ENCODE measurements at places on chromosomes 2 and 18.

- DNase-seq, result no peak
Measured at GRCh38 chr2:168622559-168622958, 166.5 kb downstream of the CERS6 start.

DNA sequence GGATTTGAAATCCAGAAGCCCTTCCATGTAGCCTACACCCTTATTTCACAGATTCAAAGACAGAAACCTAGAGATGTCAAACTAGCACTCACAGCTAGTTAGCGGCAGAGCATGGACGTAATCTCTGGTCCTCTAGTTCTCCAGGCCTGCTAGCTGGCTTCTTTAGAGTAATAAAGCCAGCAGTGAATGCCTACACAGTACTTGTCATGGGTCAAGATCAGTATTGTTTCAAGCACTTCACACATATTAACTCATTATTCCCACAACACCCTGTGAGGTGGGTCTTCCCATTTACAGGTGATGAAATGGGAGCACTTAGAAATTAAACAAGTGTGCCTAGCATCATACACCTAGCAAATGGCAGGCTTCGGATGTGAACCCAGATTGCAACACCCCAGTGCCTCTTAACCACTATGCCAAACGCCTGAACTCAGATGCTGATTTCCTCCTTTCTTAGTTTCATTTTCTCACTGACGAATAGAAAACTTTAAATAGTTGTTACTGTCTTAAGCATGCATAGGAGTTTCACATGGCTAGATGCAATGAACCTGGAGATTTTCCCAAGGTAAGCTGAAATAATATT lies 14.5 kb upstream of the ZBTB14 start:
- DNase-seq, result no peak

GRCh38 chr2:197452754-197453122 lies 614 bp upstream of the COQ10B start:
- no peak for DNase-seq

DNA sequence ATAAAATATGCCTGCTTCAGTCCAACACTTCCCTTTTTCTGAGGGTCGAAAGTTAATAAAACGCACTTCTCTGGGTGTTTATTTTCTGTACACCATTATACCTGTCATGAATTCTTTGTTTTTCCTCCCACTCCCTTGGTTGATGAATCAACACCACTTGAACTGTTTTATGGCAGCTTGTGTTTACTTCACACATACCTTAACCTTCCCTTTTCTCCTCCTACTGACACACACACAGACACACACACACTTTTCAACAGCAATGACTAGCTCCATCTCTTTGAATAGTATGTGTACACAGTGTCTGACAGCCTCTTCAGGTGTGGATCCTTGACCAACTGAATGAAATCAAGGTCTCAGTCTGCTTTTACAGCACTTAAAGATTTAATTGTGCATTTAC lies 91.3 kb downstream of the SATB2 start:
- DNase-seq, result no peak

DNA sequence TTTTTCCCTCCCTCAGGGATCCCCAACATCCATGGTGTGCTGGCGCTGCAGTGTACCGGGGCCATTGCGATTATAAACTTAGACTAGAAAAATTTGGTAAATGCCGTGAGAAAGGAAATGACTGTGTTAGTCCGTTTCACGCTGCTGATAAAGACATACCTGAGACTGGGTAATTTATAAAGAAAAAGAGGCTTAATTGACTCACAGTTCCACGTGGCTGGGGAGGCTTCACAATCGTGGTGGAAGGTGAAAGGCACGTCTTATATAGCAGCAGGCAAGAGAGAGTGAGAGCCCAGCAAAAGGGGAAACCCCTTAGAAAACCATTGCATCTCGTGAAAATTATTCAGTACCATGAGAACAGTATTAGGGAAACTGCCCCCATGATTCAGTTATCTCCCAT lies 44.3 kb downstream of the NTSR2 start:
- no peak for DNase-seq

DNA sequence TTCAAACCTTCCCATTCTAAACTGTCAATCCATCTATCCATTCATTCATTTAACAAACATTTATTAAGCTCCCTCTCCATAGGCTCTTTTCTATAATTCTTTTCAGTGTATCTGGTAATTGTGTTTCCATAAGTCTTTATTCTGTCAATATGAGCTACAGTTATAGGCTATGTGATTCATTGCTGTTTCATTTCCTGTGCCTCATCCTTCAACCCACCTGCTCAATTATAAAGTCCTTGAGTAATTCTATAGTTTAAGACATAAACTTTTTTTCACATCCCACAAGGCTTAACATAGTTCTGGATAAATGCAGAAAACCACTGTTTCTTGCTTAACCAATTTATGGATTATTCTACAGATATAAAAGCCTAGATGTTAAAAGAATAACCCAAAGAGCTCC lies 84.2 kb upstream of the PIK3C3 start:
- no peak for DNase-seq

DNA sequence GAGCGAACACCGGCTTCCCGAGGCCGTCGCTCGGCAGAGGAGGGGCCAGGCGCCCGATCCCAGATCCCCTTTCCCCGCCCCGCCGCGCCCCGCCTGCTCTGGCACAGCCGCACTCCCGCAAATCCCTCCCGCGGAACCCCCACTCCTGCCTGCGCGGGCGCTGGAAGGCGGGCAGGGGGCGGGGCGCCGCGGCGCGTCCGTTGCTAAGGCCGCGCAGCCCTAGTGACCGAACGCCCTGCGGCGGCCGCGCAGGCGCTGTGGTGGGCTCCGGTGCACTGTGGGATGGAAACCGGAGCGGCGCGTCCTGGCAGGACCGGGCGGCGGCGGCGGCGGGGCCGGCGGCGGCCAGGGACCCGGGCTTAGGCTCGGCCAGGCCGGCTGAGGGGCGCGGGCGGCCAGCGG lies at the start of gene TRAF3IP1:
TRAF3IP1 (plus strand) TSS at position 273 of the 402 bp plus-strand sequence. CDS start 145 bp downstream, outside the sequence.
- peak; percentile 55 for DNase-seq

DNA sequence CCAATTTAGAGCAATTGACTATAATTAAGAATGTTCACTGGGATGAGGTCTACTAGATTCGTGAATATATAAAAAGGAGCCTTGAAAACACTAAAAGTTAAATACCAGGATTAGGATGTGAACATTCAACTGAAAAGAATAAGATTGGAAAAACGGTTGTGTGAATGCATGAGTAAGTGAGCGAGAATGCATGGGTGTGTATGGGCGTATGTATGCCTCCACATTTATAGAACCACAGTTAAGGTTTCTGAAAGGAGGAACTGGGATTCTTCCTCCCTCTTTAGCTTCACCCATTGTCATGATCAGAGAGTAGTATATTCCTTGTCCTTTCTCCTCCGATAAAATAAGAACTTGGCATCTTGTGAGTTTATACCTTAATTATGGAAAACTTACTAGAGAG lies 151.1 kb upstream of the UBE2E3 start:
- no peak for DNase-seq

DNA sequence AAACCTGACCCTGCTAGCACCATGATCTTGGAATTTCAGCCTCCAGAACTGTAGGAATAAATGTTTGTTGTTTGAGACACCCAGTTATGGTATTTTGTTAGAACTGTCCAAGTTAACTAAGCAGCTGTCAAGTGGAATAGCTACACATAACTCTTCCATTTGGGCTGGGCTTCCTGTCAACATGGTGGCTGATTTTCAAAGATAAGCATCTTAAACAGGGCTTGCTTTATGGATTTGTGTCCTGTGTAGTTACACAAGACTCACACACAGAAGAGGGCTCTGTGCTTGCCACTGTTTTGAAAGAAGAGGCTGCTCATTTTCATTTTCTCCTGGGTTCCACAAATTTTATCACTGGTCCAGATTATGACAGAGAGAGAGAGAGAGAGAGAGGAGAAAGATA lies 35.7 kb downstream of the GCG start:
- DNase-seq, result no peak

DNA sequence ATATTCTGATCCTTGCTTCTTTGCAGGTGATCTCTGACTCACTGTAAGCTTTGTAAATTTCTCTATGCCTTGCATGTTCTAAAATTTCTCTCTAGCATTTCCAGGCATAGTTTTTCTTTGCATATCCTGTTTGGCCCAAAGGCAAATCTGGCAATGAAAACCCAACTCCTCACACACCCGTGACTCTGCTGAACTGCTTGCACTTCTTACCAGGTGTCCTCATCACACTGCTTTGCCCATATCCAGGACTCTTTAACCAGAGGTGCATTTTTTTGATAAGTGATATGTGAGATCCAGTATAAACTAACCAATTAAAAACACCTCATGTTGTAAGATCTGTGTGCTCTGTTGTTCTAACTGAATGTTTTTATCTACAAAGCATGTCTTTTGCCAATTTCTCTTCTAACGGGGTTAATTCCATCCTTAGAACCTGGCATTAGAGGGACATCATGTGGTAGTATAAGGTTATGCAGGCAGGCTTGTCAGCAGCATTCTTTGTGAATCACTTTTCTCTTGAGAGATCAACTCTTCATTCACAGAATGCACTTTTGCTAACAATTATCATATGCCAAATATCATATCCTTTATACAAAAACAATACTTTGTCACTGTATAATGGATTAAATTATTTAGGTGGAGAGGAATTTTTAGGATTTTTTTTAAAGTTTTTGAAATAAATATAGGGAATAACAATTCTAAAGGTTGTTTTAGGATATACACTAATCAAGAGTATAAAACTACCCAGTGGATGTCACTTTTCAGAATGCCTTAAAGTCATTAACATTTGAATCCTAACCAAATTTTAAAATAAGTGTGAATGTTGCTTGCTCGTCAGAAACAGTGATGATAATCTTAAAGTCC lies 20.8 kb upstream of the TMX3 start:
- DNase-seq, result no peak

DNA sequence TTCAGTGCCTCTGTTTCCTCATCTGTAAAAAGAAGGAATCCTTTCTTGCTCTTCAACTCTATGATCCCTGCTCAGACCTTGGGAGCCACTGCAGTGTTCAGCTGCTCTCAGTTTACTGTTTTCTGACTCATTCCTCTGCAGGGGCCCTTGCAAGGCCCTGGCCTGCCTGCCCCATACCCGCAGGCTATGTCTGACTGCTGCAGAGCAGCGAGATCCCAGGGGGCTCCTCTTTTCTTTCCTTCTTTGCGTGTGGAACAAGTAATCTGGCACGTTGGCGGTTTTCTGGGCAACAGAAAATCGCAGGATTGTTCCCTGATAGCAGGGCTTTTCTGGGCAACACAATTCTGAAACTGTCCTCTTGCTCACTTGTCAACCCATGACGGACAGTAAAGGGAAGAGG lies 376.0 kb downstream of the DCC start:
- no peak for DNase-seq

GRCh38 chr2:143162123-143162837 lies 33.1 kb downstream of the ARHGAP15 start:
- DNase-seq, result peak; percentile 31

- no peak for DNase-seq
Measured at GRCh38 chr18:62690236-62690815, 25.0 kb upstream of the PHLPP1 start.

DNA sequence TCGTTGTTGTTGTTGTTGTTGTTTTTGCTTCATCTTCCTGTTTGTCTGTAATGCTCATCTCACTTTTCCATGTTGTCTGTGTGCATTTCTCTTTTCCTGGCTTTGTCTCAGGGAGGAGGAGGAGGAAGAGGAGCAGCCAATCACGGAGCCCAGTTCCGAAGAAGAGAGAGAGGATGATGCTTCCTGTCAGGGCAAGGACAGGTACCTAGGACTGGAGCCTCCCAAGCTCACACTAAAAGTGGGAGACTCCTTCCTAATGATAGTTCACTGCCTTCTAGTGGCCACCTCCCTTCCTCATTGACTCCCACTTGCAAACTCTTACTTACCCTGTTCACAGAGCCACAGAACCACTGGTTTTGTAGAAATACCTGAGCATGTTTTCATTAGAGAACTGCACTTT lies 179.6 kb downstream of the TPGS2 start:
- no peak for DNase-seq

GRCh38 chr2:195443926-195444325 lies 213.1 kb upstream of the SLC39A10 start:
- no peak for DNase-seq

GRCh38 chr2:97816411-97816810 lies 103.0 kb downstream of the ZAP70 start:
- no peak for DNase-seq

DNA sequence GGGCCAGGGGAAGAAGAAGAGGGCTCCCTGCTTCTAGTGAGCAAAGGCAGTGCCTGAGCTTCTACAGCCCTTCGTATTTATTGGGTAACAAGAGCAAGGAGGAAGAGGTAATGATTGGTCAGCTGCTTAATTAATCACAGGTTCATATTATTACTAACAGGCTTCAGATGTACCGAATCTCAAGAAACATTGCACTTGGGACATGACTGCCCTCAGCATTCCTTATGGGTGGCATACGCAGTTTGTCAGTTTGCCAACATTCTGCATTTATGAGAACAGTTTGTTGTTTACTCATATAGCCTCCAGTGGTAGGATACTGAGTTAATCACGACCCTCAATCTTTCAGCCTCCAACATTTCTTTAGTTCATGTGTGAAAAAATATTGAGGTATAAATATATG lies 84.5 kb downstream of the HIBCH start:
- no peak for DNase-seq

GRCh38 chr2:152740743-152741328 lies 22.4 kb downstream of the ARL6IP6 start:
- no peak for DNase-seq

- no peak for DNase-seq
Measured at GRCh38 chr2:61575447-61575859, 37.3 kb upstream of the XPO1 start.

DNA sequence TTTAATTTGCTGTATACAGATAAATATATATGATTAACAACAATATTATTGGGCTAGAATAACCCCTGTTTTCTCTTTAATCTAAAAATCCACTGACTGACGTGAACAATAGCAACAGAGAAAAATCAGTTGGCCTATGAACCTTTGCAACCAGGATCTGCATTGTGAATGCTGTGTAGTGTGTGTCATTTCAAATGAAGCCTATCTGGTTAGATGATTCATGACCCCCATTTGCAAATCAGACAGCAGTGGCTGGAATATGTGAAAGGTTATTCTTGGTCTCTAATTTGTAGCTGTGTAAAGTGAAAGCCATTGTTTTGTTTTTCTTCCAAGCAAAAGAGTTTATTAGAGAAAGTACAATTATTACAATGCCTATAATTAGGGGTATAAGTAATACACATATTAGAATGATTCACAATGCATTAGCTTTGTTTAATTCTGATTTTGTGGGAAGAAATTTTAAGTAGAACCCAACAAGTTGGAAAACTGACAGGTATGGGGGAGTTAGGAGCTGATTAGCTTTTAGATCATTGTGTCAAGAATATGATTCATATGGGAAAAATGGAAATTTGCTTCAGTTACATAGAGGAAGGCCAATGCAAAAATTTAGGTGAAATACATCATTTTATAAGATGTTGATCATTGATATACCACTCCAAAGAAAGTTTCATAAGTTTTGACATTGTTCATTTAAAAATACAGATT lies 1362.2 kb upstream of the TMEFF2 start:
- no peak for DNase-seq

- DNase-seq, result no peak
Measured at GRCh38 chr18:26086959-26087358, 3.5 kb downstream of the SS18 start.

- no peak for DNase-seq
Measured at GRCh38 chr2:80482276-80482675, 177.7 kb upstream of the LRRTM1 start.

- no peak for DNase-seq
Measured at GRCh38 chr2:209532321-209532720, 108.5 kb downstream of the MAP2 start.
